Left lung (tissue), 14 donors: ENCODE measurements at places on chromosomes 7 and 10.
A peak's percentile ranks its signal among the peaks of the same experiment; 100 is the strongest.

- DNase-seq = no peak
Observed at GRCh38 chr10:34160595-34160994, 654.5 kb downstream of the PARD3 start.

DNA sequence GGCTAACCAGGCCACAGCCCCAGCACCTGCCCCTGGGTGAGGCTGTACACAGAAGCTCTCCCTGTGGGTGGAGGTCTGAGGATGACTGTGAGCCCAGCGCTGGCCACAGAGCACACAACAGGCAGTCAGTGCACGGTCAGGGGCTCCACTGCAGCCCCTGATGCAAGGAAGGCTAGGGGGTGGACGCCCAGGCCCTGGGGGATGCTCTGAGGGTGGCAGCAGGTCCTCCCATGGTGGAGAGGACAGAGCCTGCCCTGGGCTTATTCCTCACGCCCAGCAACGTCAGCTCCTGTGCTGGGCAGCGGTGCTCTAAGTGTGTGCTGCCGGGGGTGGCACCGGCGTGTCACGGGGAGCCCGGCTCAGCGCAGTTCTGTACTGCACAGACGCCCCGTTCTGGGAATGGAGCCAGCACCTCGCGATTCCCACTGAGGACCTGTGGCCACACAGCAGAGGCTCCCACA, 223.2 kb downstream of the MAD1L1 start:
- peak; percentile 27 for DNase-seq

- no peak for DNase-seq
Observed at GRCh38 chr10:116164291-116164690, 108.7 kb downstream of the GFRA1 start.

GRCh38 chr10:124694481-124695220, 49.5 kb downstream of the FAM53B start:
- DNase-seq = no peak

GRCh38 chr10:3167611-3168330, 4.8 kb downstream of the PITRM1 start:
- no peak for DNase-seq

DNA sequence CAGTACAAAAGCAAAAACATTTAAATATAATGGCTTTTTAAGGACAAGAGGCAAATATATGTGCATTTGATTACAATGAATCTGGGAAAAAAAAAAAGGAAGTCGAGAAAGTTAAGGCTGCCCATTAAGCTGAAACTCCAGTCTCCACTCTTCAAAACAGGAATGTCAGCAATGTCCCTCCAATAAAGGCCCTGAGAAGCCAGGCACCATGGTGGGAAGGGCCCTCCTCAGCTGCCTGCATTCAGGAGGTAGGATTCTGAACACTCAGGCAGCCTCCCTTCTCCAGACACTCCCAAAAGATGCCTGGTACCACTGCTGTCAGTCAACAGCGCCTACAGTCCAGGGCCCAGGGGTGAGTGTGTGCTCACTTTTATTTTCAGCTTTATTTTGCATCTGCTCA, 121.3 kb upstream of the MGMT start:
- no peak for DNase-seq

- no peak for DNase-seq
Observed at GRCh38 chr7:1093502-1093843, 5.6 kb downstream of the GPER1 start.

- DNase-seq = no peak
Observed at GRCh38 chr10:14412624-14413023, 81.9 kb upstream of the FRMD4A start.

GRCh38 chr7:131098527-131098926, 229.1 kb upstream of the MKLN1 start:
- no peak for DNase-seq

- no peak for DNase-seq
Observed at GRCh38 chr10:12412666-12413368, 63.5 kb downstream of the CAMK1D start.

GRCh38 chr7:100176096-100177044, 811 bp downstream of the GPC2 start:
- no peak for DNase-seq

DNA sequence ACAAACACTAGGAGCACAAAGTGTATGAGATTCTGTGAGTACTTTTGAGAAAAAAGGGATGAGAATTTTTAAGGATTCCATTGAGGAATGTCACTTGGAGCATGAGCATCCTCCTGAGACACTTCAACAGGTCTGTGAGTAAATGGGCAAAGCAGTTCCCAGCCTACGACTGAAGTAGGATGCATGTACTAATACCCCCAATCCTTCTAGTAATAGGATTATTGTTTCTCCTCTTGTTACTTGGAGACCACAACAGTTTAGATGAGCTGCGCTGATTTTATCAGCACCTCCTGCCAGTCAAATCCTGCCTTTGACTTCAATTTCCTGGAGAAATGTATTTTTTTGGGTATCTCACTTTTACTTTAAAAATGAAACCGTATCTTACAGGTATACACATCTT, 820 bp downstream of the BBS9 start:
- peak; percentile 21 for DNase-seq

- DNase-seq = peak; percentile 89
Observed at GRCh38 chr10:72272689-72273409, 875 bp upstream of the DDIT4 start.

DNA sequence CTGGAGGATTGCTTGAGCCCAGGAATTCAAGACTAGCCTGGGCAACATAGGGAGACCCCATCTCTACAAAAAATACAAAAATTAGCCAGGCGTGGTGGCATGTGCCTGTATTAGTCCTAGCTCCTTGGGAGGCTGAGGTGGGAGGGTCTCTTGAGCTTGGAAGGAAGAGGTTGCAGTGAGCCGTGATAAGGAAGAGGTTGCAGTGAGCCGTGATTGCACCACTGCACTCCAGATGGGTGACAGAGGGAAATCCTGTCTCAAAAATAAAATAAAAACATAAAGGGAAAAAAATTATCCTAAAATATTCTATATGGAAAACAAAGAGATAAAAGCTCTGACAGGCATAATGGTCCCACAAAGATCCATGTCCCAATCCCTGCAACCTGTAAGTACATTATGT, 87.9 kb upstream of the KAT6B start:
- DNase-seq = no peak

- no peak for DNase-seq
Observed at GRCh38 chr7:5231811-5232484, 41.9 kb downstream of the WIPI2 start.

DNA sequence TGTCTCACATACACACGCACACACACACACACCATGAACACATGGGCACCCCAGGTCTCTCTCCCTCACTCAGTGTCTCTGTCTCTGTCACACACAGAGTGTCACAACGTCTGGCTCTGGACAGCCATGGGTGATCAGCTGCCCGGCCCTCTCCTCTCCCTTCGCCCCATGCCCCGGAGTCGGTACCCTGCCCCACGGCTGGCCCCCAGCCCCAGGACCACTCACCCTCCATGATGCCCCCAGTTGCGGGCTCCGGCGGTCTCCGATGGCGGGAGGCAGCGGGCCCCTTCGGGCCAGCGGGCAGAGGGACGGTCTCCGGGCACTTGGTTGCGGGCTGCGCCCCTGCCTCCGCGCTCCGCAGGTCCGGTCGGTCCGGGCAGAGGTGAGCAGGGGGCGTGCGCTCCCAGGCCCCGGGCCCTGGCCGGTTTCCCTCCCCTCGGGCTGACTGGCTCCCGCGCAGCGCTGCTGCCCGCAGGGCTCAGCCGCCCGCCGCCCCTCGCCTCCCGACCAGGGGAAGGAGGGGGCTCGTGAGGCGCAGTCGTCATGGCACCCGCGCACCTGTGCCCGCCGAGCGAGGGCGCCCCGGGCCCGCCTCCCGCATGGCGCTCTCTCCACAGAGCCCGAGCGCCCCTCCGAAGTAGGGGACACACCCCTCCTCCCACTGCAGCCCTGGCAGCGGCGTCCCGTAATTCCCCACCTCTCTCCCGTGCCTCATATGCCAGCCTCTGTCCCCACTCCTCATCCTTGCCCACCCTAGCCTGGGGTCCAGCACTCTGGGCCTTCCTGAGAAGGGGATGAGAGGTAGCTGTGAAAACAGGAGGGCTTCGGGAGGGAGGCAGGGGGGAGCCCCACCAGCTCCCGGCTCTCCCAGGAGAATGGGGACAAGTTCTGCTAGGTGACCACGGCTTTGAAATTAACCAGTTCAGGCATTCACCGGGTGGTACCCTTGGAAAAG, at the start of gene NPFFR1:
Gene NPFFR1 (minus strand): TSS at position 560 of the 955 bp plus-strand sequence. CDS start 328 bp downstream, at position 232.
- no peak for DNase-seq
